EH (cell line): ENCODE measurements at places on chromosomes 12 and 14.

GRCh38 chr14:94008234-94008633 lies 11.1 kb downstream of the CCDC197 start:
- DNase-seq: no peak

- peak; percentile 40 for DNase-seq
These were observed 107.5 kb upstream of the DYRK2 start for GRCh38 chr12:67540920-67541624.

- no peak for DNase-seq
These were observed 1014.1 kb downstream of the TMTC2 start for GRCh38 chr12:83700838-83701237.

DNA sequence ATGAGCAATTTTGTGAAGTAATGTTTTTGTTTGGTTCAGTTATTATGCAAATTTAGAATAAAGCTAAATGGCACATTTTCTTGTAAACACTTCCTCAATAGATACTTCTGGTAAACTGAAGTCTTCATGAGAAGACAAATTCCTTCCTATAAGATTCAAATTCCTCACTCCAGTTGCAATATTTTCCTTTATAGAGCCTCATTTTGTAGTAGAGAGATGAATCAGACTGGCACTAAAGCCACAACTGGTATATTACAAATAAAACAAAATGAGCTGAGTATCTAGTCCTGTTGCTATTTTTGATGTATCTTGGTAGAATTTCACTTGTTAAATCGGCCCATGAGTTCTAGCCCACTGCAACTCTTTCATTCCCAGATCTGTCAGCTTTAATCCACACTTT lies 5.5 kb downstream of the LGR5 start:
- no peak for DNase-seq

DNA sequence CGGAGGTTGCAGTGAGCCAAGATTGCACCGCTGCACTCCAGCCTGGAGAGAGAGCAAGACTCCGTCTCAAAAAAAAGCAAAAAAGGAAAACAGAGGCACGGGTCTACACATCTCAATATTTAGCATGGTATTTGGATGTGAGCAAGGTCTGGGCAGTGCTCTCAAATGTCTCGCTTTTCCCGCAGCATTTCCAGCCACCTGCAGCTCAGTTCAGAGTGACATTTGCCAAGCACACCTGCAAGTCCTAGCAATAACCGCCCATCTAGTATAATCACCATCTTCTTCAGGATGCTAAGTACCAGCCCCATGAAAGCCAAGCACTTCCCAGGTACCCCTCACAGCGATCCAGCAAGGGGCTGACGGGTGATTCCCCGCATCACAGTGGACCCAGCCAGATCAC lies 69.1 kb downstream of the FOXN3 start:
- no peak for DNase-seq

- DNase-seq: peak; percentile 87
These were observed 70.6 kb upstream of the ACTN1 start for GRCh38 chr14:69049675-69050074.

DNA sequence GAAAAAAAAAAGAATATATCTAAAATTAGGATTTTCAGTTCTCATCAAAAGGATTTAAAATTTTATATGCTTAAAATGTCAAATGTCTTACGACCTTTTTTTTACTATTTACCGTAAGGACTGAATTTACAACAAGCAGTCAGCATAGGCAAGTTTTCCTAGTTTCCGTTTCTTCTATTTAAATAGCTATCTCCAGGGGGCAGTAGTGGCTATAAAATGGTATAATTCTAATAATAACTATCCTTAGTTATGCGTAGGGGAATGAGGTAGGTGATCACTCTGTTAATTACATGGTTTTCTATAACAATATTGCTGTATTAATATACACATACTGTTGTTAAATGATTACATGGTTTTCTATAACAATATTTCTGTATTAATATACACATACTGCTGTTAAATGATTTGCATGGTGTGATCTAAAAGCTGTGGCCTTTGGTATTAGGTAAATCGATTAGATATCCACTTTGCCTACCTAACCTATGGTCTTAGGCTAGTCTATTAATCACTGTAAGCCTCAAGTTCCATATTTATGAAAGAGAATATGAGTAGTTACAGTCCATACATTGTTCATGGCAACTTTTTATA lies 217.7 kb upstream of the PDZRN4 start:
- DNase-seq: no peak

DNA sequence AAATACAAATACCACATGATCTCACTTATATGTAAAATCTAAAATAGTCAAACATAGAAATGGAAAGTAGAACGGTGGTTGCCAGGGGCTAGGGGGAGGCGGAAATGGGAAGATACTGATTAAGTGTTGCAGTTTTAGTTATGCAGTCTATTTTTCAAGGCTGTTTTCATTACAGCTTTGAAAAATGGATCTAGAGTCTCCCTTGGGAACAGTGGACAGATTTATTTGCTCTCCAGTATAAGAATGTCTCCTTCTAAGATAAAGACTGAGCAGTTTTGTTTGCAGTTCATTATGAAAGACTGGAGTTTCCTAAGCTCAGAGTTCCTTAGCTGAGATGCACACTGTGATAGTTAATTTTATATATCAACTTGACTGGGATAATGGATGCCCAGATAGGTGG lies 202.5 kb downstream of the KLHL28 start:
- DNase-seq: no peak

- peak; percentile 85 for DNase-seq
These were observed at the start of gene YBX3 for GRCh38 chr12:10722905-10723746. TSS of gene YBX3 (minus strand) at chr12:10723323. CDS start at chr12:10723111, 212 bp downstream.

DNA sequence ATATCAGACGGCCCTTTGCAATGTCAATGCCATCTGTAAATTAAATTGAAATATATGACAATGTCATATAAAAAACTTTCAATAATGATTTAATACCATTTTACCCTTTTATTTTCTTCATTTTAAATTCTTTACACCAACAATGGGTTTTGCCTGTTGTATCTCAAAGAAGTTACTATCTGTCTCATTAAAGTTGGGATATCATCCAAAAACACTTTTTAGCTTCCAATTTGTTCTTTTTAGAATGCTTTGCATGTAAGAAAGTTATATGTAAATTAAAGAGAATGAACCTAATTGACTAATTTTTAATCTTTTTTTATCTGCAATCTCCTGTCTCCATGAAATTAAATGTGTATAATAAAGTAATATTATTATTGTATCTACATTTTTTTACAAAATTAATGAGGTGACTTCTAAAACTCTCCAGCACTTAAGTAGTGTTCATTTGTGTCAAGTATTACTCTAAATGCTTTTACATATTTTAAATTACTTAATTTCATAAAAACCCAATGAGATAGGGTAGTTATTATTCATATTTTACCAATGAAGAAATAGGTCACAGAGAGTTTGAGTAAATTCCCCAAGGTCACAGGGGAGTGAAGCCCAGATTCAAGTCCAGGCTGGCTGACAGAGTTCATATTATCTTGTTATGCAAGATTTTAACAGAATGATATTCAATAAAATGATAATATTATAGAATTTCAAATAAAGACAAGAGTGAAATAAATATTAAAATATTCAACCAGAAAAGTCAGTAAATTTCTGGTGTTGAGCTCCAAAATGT lies 673.0 kb upstream of the FLRT2 start:
- DNase-seq: no peak

DNA sequence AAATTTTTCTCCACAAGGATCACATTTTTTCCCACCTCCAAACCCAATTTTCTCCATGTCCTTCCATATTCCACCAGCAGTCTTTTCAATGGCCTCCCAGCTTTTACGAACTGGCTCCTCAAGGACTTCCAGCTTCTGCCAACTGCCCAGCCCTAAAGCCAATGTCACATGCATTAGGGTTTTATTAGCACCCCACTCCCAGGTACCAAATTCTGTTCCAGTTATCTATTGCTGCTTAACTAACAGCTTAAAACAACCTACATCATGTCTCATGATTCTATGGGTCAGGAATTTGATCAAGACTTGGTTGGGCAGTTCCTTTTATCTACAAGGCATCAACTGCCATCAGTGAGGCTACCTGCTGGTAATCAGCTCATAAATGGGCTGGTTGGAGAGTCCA lies 151.3 kb downstream of the SPTSSA start:
- DNase-seq: no peak

- DNase-seq: peak; percentile 51
These were observed 1.4 kb upstream of the ASIC1 start for GRCh38 chr12:50055831-50056638.

DNA sequence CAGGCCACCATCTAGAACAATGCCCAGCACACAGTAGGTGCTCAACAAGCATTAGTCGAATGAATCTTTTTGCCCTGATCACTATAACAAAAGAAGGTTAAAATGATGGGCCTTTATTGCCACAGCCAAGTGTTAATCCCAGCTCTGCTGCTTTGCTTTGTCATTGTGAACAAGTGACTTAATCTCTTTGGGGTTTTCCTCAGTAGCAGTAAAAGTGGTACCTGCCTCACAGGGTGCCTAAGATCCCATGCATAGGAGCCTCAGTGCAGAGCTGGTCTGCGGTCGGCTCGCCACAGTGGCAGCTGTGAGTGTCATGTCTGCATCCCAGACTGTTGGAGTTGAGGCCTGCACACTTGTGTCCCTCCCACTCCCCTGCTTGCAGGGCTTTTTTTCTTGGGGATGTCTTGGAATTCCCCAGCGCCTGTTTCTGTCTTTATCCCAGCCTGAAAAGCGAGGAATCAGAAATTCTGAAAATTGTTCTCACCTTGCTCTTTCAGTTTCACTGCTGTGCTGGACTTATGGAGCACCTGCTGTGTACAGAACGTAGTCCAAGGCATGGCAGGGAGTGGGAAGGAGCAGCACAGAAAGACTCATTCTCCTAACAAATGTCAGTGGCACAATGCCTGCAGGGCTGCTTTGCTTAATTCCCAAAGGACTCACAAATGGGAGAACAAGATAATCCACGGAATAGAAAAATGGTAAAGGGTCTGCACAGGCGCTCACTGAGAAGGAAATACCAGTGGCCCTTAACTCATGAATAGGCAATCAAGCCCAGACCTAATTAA lies 90.8 kb downstream of the EML1 start:
- no peak for DNase-seq

DNA sequence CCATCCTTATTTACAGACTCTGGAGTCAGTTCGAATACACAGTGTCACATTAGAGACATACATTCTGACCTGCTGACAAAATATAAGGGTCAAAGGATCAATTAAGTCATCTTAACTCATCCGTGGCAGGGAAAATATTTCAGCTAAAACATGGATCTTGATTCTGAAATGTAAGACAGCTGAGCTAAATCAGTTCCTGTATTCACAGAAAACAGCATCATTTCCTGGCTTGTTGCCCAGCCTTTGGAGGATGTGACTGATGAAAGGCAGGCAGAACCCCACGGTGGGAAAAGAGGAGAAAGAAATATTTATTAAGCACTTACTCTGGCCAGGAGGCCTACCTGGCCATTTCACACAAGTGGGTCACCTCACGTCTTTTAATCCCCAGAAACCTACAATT lies 101.9 kb downstream of the GAS2L3 start:
- DNase-seq: peak; percentile 75

DNA sequence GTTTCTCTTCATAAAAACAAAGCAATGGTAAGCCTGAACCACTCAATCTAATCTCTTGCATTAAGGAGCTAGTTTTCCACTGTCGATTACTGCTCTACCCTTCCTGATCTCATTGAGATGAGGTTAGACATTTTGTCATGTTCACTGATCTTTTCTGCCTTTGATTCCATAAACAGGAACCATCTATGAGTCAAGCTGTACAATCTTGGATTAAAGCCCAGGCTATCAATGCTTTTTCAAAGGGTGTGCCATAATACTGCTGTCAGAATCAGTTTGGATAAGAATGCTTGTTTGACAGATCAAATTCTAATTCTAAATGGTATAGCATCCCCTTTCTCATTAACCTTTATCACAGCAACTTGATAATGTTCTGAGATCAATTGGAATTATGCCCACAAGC lies 16.1 kb downstream of the GRIP1 start:
- DNase-seq: peak; percentile 10

DNA sequence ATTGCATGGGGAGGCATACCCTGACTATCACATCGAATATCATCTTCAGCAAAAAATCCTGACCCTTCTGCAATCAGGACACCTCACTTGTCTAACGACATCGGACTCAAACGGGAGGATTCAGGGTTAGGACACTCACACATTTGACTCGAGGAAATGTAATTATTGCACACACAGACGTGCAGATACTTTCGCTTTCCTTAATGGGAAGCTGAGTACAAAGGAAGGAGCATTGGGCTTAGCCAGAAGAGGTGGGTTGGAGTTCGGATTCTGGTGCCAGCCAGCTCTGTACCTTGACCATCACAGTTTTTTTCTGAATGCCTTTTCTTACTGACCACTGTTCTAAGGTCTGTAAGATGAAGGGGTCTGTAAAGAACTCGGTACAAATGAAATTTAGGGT lies 260.4 kb downstream of the GALC start:
- DNase-seq: no peak

GRCh38 chr12:110453569-110454296 lies 3.6 kb upstream of the ARPC3 start:
- DNase-seq: no peak
